HFF-Myc (cell line): ENCODE measurements at places on chromosomes 2 and 18.

- DNase-seq, result no peak
Measured at GRCh38 chr2:26141145-26141769, 31.6 kb upstream of the GAREM2 start.

DNA sequence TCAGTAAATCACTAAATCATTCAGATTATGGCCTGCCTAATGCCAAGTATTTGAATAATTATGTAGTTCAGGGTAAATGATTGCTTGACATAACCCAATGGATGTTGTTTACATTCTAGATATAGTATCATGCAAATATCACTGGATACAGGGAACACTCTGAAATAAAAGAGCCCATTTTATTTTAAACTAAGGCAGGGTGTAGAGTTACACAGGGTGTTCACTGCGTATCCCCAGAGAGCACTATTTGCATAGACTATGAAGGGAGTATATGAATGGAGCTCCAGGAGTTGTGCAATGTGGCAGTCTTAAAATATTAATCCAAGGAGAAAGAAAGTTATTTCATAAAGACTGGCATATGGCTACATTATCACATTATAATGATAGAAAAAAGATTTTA, 701.1 kb upstream of the KLHL29 start:
- DNase-seq, result no peak

DNA sequence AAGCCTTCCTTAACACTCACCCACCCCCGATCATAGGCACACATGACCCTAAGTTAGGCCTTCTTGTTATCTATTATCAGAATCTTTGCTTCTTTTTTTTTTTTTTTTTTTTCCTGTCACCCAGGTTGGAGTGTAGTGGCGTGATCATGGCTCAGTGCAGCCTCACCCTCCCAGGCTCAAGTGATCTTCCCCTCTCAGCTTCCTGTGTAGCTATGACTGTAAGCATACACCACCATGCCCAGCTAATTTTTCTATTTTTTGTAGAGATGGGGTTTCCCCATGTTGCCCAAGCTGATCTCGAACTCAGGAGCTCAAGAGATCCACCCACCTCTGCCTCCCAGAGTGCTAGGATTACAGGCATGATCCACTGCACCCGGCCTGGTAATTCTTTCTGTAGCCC, 328.7 kb downstream of the NR4A2 start:
- DNase-seq, result no peak

- DNase-seq, result no peak
Measured at GRCh38 chr2:240905176-240905781, 857 bp upstream of the CROCC2 start.

DNA sequence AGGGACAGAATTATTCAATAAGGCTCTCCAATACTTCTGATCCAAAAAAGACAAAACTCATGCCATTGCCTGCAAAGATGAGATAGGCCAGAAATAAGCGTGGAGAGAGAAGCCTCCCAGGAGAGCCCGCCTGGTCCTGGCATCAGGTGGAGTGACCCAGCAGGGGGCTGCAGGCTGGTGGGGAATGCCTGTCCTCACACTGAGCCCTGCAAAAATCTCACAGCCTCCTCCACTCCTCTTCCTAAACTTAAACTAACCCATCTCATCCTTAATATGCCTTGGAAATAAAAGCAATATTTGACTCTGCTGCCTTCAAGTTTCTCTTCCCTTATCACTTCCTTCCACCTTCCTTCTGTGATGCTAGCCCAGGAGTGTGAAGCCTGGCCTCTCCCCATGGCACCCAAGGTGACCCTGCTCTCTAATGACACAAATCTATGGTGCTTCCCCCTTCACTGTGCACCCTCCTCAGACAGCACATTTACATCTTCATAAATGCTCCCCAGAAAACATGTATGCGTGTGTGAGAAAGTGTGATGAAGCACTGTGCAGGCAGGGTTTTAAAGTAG, 218.4 kb downstream of the ANAPC1 start:
- no peak for DNase-seq

DNA sequence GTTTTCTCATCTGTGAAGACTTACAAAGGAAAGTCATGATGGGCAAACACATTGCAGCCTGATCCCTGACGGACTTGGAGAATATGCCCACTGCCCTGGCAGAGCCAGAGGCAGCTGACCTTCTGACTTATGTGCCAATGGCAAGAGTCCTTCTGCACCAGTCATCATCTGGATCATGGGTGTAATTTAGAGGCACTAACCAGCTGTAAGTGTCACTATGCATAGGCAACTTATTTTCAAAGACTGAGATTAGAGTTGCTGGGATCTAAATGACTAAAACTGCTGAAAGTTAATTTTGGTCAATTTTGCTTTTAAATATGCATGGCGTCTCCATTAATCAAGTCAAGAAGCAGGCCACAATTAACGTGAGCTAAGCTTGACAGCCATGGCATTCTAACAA, 261.2 kb downstream of the BCL11A start:
- DNase-seq, result no peak

GRCh38 chr2:98454500-98455235, 10.0 kb downstream of the INPP4A start:
- DNase-seq, result no peak

DNA sequence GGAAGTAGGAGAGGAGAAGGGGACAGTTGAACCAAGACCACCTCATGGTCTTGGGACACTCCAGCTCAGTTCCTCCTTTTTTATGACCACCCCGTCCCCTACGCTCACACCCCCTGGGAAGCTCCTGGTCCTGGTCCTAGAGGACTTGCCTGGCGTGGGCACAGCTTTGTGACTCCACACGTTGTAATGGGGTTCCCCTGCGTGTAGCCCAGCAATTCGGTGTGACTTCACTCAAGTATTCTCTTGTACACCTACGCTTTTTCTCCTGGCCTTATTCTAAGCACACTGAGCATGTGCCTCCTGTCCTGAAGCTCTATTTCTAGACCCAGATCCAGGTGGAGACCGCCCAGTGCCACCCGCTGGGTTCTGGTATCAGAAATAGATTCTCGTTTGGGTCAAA, 36.1 kb upstream of the B3GNT7 start:
- no peak for DNase-seq
